ENCODE measurements at places on chromosomes 4 and X. TPM values are rescaled to one million over a fixed set of nuclear protein-coding genes. Genes with fewer than 3 reads are reported as not detected.

PRPS2 gene
- polyA plus RNA-seq = 34.7 TPM

MAGEE2 gene
- polyA plus RNA-seq = not detected

MEPE gene
- polyA plus RNA-seq = not detected

TMEM47 gene
- polyA plus RNA-seq = not detected

SSX3 gene
- not detected for polyA plus RNA-seq

CD40LG gene
- 127 TPM for polyA plus RNA-seq

GATA1 gene
- polyA plus RNA-seq = not detected

DUSP9 gene
- polyA plus RNA-seq = not detected

SUPT20HL2 gene
- polyA plus RNA-seq = not detected

RLIM gene
- 11.2 TPM for polyA plus RNA-seq

OTUD6A gene
- polyA plus RNA-seq = not detected

DGKQ gene
- 1.5 TPM for polyA plus RNA-seq

ITGB1BP2 gene
- not detected for polyA plus RNA-seq

TMEM144 gene
- polyA plus RNA-seq = not detected

All from naive thymus-derived CD4-positive, alpha-beta T cell (primary cell).